C1 segment of cervical spinal cord (tissue), 14 donors: ENCODE measurements at places on chromosomes 7 and 10.

- no peak for DNase-seq
These were observed 13.9 kb upstream of the TBRG4 start for GRCh38 chr7:45125193-45125904.

- no peak for DNase-seq
These were observed 27.6 kb upstream of the MKRN1 start for GRCh38 chr7:140506788-140507464.

DNA sequence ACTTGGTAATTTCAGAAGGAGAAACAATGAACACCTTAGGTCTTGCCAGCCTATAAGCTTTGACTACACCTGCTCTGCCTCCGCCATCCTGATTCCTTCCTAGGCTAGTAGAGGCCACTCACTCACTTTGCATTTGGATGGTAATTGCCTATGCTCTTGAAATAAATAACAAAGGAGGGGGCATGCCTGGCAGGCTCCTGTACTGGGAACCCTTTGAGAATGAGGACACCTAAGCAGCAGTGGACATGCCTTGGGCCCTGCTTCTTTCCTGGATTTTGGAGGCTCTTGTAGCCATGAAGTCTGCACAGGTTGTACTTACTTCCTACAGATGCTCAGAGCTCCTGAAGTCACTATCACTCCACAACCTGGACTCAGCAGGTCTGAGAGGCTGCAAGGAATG, 65.8 kb downstream of the BLNK start:
- DNase-seq = no peak

DNA sequence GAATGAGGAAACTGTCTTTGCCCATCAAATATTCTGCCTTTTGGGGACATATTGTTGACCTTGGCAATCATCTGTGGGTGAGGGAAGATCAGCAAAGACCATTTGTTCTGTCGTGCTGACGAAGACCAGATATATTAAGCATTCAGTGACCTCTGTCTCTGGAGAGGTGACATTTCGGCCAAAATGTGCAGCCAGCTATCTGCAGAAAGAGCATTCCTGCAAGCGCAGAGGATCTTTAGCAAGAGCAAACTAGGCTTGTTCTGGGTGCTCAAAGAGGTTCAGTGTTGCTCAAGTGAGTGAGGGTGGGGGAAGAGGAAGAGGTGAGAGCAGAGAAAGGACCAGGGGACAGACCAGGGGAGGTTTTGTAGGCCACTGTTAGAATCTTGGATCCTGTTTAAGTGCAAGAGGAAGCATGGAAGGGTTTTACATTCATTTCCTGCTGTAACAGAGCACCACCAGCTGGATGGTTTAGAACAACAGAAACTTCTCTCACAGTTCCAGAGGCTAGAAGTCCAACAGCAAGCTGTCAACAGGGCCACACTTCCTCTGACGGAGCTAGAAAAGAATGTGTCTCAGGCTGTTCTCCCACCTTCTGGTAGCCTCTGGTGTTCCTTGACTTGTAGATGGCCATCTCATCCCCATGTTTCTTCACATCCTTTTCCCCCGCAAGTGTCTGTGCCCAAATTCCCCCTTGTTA, 11.2 kb downstream of the C10orf120 start:
- DNase-seq = no peak

GRCh38 chr7:136677471-136678365, 190.7 kb upstream of the CHRM2 start:
- no peak for DNase-seq

GRCh38 chr7:7521259-7521658, 14.4 kb downstream of the COL28A1 start:
- no peak for DNase-seq

GRCh38 chr10:132793871-132794849, 8.2 kb upstream of the NKX6-2 start:
- DNase-seq = no peak

GRCh38 chr10:18100669-18101068, 39.6 kb upstream of the CACNB2 start:
- no peak for DNase-seq

- DNase-seq = no peak
These were observed 24.9 kb upstream of the SFRP5 start for GRCh38 chr10:97796651-97797050.

DNA sequence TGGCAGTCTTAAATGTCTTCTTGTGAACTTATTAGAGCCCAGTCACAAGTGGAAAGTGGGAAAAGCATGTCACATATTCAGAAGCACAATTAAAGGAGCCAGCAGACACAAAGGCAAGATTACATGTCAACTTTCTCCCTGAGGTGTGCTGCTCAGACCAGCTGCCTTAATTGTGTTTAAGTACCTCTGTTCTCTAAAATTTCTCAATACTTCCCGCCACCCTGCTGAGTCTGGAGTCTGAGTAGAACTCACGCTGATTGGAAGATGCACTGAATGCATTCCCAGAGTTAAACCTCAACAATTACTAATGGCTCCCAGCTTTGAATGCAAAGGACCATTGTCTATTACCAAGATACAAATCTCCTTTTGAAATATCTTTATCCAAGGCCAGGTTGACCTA, 166.4 kb upstream of the COBL start:
- no peak for DNase-seq
